Sigmoid colon (tissue), 7 donors: ENCODE measurements at places on chromosomes 11 and 22. TPM values are rescaled to one million over a fixed set of nuclear protein-coding genes. Genes with fewer than 3 reads are reported as not detected.

Gene DNAJB7
- not detected for total RNA-seq

Gene NLRP14
- not detected for total RNA-seq

Gene RGL4
- not detected for total RNA-seq

Gene TMEM191C
- total RNA-seq: 6.3 TPM

DNA sequence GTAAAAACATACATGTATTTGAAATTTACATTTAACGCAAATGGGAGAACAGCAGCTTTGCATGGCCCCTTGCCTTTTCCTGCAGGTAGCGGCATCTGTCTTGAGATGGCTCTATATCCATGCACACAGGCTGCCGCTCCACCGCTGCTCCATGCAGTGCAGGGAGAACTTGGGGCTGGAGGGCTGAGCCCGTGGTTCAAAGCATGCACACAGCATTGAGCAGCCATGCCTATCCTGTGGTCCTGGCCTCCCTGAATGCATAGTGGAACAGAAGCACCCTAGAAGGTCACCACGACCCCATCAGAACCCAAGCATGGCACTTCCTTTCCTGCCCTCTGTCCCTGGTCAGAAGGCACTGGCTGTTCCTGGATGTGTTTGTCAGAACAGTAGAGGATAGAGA is 35.0 kb upstream of the TP53I11 start:
- peak; percentile 47 for DNase-seq

DNA sequence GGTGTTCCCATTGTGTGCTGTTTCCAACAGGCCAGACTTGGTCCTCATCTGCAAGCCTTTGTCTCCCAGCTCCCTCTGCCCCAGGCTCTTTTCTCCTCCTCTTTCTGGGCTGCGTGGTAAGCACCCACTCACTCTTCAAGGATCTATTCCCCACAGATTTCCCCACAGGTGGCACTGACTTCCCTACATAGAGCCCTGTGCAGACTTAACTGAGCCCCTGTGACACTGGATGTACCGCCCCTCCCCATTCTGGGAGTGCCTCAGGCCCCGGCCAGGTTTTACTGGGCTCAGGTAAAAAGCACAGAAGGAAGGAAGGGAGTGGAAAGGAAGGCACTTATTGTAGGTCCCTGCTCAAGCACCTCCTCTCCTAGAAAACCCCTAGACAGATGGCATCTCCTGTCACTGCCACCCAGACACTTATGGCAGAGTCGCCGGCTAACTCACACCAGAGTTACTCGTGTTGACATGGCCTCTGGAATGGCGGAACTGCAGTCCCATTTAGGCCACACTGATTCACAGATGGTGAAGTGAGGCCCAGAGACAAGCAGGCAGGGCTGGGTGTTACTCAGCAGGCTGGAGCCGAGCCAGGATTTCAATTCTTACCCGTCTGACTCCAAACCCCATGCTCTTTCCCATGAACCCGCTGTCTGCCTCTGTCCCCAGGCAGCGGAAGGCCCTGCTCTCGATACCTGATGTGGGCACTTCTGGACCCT is 47.2 kb downstream of the LRRC32 start:
- peak; percentile 47 for DNase-seq

DNA sequence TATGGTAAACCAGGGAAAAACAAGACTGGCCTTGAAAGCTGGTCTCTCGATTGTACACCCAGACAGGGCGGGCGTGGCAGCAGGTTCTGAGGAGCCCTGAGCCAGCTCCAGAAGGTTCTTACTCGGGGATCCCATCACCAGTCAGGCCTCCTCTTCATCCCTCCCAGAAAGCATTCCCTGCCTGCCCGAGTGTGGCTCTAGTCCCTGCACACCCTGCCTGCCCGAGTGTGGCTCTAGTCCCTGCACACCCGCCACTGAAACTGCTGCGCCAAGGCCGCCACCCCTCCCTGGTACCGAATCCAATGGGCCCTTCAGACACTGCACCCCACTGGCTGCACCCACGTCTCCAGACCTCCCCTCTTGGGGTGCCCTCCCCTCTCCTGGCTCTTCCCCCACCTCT is 30.1 kb downstream of the KIAA0930 start:
- no peak for DNase-seq

DNA sequence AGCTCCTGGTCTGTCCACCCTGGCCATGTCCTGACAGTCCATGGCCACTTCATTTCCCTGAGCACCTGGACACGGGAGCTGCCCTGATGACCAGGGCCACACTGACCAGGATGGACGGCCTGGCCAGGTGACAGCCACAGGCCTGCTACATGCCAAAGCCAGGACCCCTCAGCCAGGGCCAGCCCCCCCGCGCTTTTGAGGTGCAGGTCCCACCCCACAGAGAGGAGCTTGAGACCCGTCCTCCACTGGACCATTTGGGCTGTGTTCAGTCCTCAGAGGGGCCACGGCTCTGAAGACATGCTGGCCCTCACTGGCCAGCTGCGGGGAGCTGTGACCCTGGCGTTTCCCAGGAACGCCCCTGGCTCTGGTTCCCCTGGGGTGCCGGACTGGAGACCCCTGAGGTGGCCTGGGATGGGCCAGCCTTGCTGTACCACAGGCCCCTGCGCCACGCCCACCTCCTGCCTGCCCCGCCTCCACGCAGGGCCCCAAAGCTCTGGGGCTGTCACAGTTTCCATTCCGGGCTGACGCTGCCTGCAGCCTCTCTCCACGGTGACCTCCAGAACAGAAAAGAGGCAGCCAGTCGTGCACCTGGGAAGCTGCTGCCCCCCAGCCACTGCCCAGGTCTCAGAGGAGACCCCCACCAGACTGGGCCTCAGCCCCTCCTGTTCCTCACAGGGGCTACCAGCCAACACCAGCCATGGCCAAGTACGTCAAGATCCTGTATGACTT is 18.2 kb downstream of the EPS8L2 start:
- DNase-seq: no peak

DNA sequence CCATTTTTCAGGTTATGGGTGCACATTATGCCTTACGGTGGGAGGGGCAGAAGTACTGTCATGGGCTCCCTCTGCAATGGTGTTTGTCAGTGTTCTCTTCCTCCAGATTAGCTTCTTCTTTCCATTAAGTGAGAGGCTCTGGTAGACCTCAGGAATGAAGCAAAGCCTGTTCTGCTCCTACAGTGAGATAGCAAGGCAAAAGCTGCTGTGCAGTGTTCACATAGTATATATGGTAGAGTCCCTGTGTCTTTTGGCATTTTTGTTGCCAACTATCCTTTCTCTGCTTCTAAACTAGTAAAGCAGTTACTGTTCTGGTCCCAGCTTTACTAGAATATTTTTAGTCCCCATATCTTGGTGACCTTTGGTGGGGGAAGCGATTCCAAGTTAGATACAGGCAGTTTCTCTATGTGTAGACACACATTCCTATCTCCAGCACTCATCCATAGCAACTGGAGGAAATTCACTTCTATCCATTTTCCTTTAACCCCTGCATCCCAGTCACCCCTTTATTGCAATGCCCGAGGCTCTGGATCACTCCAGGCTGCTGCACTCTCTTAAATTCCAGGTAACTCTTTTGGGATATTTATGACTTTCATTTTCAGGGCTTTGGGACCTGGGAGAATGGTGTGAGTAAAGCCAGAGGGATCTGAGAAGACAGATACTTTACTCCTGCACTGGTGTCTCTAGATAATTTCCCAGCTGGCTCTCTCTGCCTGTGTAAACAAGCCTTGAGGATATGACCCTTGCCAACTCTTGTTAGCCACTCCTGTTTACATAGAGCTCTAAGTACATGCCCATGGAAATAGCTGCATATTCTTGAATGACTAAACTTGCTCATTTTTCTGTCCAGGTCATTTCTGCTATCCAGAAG is 3.9 kb upstream of the TRIM34 start:
- no peak for DNase-seq

- no peak for DNase-seq
These were observed 71.2 kb downstream of the ADM start for GRCh38 chr11:10376061-10376460.
